ENCODE measurements at places on chromosomes 2 and 18.

- no peak for DNase-seq
These were observed 2.3 kb downstream of the INHBB start for GRCh38 chr2:120348134-120348736.

DNA sequence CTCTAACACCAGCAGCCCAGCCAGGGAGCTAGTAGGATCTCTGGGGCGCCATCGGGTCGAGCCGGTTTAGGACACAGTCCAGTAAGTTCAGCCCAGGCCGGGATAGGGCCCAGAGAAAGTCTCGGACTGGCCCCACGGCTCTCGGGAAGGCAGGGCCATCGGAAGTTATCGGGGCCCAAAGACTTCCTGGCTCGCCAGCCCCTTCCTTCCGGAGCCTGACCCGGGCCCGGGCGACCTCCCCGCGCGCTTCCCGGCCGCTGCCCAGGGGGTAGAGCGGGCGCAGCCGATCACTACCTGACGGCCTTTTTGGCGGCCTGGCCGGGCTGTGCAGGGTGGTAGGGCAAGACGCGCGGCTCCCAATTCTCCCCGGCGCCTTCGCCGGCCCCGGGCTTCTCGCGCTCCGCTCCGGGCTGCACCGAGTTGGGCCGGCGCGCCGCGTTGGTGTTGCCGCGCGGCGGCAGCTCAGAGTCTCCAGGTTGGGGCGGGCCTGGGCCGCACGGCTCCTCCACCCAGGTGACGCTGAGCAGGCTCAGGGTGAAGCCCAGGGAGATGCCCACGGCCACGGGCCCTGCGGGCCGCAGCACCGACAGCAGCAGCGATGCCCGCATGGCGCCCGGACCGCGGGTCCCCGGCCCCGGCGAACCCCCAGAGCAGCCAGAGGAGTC is 546 bp downstream of the CHPF start:
- peak; percentile 52 for DNase-seq

DNA sequence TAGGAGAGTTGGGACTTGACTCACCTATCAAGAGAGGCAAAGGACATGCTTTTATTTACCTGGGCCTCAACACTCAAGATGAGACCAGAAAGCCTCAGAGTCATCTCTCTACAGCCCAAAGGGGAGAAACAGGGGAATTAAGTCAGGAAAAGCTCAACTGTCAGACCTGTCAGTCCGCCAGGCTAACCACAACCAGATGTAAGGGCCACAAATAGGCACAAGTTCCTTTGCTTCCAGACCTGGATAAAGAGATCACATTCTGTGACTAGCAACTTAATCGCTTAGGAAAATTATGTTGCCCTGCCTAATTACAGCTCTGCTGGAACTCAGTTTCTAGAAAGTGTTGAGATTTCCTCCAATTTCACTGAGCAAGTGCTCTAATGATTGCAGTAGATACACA is 67.9 kb downstream of the ANKRD44 start:
- DNase-seq, result no peak

GRCh38 chr18:74290794-74291471 is 830 bp downstream of the CYB5A start:
- peak; percentile 30 for DNase-seq

GRCh38 chr2:62824388-62824787 is 118.9 kb downstream of the EHBP1 start:
- no peak for DNase-seq

- DNase-seq, result no peak
These were observed 47.6 kb upstream of the PTH2R start for GRCh38 chr2:208358758-208359631.

DNA sequence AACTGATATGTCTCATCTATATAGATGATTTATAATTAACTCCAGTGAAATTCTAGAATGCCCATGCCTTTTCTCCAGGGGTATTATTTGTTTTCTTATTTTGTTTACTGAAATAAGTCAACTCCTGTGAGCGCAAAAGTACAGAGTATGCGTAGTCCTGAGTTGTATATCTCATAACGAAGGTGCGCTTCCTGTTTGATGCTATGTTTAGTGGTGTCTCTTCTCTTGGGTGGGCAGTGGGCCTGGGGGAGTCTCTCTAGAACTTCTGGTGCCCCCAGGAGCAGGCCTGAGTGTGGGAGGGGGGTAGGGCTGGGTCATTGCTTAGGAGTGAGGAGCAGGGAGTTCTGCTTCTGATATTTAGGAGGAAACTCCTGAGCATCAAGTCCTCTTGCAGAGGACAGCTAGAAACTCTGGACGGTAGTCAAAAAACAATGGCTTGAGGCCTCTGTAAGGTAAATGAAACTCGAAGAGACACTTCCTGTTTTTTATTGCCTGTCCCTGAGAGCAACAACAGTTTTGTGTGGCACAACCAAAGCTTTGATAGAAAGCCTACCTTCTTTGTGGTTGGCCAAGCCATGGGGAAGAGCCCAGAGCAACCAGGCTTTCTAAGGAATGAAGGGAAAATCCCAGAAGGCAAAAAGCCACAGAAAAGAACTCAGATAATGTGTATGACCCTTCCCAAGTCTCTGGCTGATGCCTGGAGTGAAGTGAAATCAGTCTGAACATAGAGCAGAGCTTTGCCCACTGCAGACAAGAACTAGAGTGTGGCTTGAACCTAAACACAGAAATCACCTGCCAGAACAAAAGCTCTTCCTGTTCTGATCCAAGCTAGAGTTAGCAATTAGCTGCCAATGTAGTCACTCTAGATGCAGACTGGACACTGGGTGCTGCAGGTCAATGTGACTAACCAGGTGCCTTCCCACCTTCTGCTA is 8.5 kb upstream of the SP140L start:
- DNase-seq, result no peak

- DNase-seq, result no peak
These were observed 169.6 kb downstream of the LRRTM1 start for GRCh38 chr2:80135001-80135400.

DNA sequence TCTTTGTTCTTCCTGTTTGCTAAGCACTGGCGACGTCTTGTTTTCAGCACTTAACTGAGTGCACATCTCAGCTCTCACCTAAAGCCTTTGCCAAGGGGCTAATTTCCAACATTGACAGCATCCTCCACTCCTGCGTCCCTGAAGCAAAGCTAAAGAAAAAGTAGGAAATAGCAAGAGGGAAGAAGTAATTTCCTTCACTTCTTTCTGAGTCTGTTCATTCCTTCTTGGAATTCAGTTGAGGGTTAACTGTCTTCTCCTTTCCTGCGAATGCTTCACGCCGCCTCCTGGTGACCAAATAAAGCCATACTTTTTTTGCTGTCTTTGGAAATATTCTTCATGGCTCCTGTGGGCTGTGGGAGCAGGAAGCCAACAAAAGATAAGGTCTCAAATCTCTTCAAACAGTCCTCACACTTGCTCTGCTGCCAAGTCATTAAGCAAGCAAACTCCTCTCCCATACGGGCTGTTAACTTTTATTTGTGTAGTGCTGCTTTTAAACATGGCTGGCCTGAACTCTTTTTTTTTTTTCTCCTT is 100.9 kb downstream of the DPP10 start:
- no peak for DNase-seq

DNA sequence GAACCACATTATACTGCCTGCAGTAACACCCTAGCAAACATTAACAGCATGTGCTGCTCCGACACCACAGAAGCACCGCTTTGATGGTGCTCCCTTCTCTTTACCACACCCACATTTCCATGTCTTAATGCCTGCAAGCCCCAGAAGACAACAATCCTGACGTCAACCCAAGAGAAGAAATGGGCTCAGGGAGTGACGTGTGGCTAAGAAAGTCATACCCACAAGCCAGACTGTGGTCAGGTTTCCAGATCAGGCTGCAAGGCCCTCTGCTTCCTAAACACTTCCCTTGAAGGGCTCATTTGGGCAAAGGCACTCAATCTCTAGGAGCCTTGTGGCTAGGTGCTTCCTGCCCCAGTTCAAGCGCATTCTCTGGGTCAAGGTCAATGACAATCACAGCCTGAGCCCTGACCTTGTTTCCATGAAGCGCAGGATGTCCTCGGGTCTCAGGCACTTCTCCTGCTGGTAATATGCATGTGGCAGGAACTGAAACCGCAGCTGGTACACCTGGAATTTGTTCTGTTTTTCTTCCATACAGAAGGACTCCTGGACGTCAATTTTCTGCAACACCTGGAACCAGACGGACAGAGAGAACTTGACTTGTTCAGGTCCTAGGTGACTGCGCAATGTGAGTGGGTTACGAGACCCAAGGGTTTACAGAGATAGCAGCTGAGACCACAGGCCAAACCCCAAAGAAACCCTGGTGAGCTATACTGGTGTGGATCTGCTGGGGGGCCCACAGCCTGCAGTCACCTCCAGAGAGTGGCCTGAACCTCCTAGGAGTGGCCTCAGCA is 67.2 kb downstream of the POLR1A start:
- DNase-seq, result peak; percentile 77

DNA sequence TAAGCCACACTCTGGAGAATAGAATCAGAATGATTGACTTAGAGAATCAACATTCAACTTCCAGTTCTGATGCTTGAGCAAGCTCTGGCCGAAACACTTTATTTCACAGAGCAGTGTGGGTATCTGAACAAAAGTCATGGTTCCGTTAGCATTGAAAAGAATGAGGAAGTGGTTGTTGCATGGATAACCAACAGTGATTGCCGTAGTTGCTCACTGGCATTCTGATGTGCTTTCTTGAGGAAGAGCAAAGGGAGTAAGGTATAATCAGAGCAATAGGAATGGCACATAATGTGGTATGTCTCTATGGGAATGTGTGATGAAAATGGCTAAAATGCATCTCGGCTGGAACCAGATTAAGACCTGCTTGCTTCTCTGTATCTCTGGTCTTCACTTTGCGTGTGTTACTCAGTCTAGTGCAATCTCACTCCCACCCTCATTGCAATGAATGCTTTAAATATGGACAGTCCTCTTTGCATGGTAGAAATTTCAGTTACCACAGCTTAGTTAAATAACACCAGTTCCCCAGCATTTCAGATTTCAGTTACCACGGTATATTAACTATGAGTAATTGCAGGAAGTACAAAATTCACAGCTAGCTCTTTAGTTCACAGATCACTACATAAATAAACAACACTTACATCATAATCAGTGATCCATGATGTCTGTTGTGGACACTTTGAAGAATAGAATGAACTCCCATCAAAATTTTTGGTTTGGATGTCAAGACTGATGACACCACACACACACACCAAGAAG is 7.8 kb upstream of the RAB12 start:
- no peak for DNase-seq

- no peak for DNase-seq
These were observed 12.9 kb downstream of the UBR3 start for GRCh38 chr2:169839954-169840746.

DNA sequence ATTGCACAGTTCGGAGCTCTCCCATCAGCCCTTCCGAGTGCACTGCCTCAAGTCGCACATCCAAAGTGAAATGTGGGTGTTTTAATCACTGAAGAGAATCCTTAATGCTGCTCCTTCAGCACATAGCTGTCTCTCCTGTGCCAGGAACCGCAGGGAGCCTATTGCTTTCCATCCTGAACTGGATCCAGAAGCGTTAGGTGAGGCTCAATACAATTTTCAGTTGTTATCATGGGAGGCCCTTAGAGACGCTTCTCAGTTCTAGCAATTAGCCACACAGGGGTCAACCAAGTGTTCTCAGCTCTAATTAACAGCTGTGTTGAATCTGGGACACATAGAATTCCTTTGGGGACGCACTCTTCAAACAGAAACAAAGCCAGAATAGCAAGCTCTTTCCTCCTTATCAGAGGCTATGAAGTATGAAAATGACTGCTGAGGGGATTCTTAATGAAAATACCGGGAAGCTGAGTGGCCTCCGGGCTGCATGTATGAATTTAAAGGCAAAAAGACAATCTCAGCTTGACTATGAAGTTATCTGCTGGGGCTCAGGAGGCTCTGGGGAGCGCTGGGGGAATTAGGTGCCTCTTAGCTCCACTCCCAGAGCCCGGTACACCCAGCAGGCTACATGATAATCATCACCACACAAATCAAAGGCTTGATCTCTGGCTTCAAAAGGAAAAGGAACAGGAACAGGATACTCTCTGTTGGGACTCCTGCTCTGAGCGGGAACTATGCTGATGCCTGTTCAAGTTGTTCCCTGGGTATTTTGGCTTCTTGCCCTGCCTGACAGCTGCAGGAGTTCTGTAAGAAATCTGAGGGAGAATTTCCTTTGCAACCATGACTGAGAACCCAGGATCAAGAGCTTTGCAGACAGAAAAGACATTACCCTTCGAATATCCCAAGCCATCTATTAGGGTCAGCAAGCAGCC is 55.4 kb upstream of the NCOA1 start:
- no peak for DNase-seq

DNA sequence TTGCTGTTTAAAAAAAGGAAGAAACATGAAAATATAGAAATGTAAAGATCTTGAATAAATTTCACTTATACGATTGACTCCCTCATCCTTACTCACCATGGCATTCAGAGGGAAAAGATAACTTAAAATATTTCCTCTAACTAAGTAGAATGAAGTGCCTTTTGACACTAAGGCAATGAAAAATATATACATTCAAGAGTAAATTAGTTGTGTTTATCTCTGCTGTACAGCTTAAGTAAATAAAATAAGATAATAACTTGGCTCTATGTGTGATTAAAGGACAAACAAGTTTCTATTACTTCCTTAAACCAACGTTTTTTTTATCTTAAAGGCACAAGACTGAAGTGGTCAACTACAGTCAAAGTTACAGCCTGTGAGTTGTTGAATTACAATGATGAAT is 142.3 kb upstream of the LRRTM4 start:
- DNase-seq, result no peak

- DNase-seq, result no peak
These were observed 182.5 kb downstream of the TDRD15 start for GRCh38 chr2:21306235-21306634.

DNA sequence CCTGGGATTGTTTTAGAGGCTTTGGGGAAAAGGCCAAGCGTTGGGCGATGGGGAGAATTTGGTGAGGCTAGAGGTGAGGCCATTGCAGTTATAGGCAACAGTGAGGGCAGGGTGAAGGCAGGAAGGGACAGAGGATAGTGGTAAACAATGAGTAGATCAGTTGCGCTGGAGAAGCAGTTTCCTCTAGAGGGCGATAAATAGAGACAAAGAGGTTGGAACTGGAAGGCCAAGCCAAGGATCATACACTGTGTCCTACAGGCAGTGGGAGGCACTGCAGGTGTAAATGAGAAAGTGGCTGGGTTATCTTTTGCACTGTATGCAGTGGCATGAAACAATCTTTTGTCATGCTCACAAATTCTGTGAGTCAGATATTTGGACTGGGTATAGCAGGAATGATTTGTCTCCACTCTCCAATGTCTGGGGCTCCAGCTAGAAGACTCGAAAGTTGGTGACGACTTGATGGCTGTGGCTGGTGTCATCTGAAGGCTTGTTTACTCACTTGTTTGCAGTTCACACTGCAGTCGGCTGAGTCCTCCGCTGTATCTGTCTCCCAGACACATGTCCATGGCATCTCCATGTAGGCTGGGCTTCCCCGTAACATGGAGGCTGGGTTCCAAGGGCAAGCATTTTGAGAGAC is 82.1 kb downstream of the TNP1 start:
- peak; percentile 47 for DNase-seq

GRCh38 chr2:236981701-236982485 is 103.8 kb upstream of the COPS8 start:
- no peak for DNase-seq

DNA sequence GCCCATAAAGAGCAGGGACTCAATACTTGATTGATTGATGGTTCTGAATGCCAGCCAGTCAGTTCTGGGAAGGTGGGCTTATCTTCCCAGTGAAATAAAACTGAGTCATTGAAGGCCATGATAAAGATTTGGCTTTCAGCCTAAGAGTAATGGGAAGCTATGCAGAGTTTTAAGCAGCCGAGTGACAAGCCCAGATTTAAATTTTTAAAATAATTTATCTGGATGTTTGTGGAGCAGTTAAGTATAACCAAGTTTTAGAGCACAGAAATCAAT is 122.8 kb downstream of the RAPGEF4 start:
- DNase-seq, result no peak

- DNase-seq, result no peak
These were observed 259.1 kb downstream of the LTBP1 start for GRCh38 chr2:33205693-33206434.
